Fibroblast of mammary gland (primary cell): ENCODE measurements at places on chromosomes 2 and 18.

- peak; percentile 19 for DNase-seq
Measured at GRCh38 chr2:46116553-46116991, 180.6 kb upstream of the EPAS1 start.

GRCh38 chr2:47422560-47422959 is 19.6 kb downstream of the MSH2 start:
- peak; percentile 70 for DNase-seq

DNA sequence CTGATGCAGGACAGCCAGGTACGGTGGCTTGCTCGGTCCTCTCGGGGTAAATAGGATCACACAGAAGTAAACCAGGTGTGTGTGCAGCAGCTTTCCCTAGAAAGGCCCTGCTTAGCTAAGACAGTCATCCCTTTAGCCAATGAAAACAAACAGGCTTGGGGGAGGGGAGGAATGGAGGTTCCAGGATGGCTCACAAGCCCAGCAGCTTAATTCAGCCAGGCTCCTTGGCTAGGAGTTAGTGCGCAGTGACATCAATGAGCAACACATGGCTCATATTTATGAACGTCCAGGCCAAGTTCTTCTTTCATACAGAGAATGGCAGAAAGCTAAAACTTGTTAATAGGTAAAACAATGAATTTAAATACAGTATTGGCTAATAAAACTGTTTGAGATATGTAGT is 10.2 kb downstream of the IAH1 start:
- peak; percentile 80 for DNase-seq

- DNase-seq, result peak; percentile 76
Measured at GRCh38 chr2:190781604-190782198, 98.9 kb upstream of the GLS start.

DNA sequence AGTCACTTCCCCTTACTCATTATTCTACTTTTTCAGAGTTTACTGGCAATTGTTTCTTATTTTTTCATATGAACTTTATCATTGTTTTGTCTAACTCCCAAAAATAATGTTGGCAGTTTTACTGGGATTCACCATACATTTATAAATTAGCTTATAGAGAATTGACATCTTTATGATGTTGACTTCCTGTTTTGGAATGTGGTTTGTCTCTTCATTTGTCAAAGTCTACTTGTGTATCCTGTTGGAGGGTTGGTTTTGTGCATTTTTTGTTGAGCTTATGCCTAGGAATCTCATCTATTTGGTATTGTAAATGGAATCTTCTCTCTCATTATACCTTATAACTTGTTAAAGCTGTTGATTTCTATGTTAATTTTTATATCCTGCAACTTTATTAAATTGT is 16.4 kb downstream of the EPC2 start:
- no peak for DNase-seq

DNA sequence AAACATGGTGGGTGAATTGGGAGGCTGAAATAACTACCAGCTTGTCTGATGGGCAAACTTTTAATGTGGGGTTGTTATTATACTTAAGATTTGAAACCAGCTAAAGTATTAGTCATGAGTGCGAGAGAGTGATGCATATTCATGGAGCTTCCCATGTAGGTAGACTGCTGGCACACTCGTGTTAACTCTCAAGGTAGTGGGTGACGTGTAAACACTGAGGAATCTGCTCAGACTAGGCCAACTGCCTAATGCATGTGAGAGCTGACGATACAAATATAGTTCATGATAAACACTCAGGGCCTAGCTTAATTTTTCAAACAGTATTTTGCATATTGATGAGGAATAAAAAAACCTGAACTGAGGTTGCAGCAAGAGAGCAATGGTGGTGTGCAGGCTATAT is 1165.7 kb upstream of the PIK3C3 start:
- DNase-seq, result no peak

GRCh38 chr2:145558617-145559350 is 1038.9 kb upstream of the ZEB2 start:
- no peak for DNase-seq

- DNase-seq, result peak; percentile 31
Measured at GRCh38 chr18:55588870-55589595, 1.0 kb upstream of the TCF4 start.

DNA sequence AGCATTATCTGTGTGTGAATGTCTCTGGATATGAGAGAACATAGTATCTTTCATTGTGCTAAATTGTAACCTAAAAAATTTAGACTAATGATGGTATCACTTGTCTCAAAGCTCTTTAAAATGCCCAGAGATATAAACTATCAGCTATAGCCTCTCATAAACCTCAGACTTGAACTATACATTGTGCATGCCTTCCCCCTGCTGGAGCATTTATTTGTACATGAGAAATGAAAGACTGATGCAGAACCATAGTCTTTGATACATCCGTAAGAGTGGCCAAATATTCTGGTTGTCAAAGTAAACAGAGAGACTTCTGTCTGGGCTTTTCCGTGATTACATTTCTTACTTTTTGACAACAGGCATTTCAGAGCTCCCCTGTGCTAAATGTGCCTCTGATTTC is 71.9 kb upstream of the CCDC68 start:
- no peak for DNase-seq

GRCh38 chr18:50360611-50361010 is 14.2 kb upstream of the SKA1 start:
- DNase-seq, result no peak

DNA sequence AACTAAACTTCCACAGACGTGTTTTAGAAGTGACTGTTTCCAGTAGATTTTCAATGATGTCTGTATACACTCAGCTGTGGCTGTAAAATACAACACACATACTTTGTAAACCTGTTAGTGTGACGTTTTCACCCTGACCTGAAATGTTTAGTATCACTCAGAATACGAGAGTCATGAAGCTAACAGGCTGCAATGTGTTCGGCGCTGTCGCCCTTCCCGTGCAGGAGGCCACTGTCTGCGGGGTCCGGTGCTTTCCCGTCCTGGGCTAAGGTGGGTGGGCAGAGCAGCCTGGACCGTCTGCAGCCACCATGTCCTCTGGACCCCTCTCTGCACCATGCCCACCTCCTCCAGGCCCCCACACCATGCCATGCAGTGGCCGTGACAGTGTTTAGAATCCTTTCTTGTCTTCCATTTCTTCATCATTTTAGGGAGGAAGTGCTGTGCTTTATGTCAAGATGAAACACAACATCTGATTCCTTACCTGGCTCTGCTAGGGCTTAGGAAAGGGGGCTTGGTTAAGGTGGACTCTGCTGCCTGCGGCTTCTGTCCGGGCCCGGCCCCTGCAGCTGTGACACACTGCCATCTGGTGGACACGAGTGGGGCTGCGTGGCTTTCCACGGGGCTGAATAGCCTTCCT is 53.8 kb upstream of the RBM44 start:
- DNase-seq, result peak; percentile 52

DNA sequence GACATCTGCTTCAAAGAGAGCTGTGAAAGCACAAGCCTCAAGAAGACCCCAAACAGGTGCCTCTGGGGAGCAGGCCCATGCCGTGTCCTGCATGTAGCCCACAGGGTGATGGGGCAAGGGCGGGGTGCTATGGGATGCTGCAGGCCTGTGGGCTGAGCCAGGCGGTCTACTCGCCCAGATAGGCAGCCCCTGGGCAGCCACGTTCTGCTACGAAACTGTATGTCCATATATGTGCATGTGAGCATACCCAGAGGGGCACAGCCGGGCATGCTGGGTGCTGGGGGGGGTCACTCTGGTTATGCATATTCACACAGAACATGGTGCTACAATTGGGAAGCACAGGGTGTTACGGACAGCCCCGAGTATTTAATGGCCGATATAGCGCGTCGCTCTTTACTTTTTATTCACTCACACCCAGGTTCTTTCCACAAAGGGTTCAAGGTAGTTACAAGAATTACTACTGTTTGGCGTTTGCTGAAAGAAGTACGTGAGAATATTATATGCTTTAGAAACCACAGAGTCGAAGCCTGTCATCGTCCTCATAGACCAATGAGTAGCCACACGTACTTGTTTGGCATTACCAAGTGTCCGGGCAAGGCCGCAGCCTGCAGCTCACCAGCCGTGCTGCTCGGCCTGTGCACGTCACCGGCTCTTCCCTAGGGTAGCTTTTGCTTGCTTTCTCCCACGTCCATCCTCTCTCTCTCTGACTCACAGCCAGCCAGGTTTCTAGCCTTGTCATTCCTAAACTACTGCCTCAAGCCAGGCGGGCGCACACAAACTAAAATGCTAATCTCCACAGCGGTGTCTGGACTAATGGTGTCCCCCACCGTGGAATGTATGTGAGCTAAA is 14.4 kb downstream of the MTERF4 start:
- no peak for DNase-seq

DNA sequence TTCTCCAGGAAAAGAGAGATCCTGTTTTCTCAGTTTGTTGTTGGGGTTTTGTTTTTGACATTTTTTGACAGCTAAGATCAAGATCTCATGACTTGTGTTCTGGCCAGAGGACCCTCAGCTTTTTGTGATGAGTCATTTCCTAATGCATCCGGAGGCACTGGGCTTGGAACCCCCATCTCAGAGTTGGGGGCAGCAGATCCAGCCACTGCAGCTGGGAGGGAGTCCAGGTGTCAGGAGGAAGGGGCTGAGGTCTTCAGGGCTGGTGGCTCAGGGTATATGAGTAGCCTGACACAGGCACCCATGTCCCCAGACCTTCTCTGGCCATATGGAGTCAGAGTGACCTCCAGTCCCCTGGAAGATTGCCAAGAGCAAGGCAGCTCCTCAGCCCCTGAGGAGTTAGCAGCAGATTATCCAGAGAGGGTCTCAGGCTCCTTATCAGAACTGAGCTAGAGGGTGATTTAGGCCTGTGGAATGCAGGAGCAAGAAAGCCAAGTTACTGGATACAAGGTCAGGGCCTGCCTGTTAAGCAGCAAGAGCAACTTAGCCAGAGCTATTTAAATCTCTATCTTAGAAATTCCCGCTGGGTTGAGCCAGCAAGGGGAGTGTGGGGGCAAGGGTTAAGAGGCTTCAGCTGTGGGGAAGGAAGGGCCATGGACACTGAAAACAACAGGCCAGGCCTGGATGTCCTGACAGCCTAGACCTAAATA is 62.4 kb downstream of the TANC1 start:
- DNase-seq, result peak; percentile 76

GRCh38 chr2:44572196-44572900 is 210.6 kb downstream of the CAMKMT start:
- DNase-seq, result peak; percentile 49

DNA sequence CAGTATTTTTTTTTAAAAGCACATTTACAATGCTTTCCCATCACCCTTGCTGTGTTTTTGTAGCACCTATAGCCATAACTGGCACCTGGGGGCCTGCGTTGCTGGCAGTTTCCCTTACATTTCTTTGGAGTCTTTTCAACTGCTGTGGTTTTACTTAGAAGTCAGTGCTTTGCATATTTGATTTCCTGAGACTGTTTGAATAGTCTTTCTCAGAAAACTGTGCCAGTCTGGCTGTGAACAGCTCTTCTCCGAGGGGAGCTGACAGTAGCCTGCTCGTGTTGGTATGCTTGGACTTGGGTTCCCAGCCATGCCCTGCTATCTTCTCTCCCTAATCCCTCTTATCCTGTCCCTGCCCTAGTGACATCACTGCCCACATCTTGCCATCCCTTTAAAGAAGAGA is 81.5 kb downstream of the DPP4 start:
- DNase-seq, result no peak

- no peak for DNase-seq
Measured at GRCh38 chr2:203400805-203401585, 72.8 kb downstream of the ABI2 start.

- DNase-seq, result no peak
Measured at GRCh38 chr2:101861382-101861781, 130.4 kb upstream of the IL1R2 start.

DNA sequence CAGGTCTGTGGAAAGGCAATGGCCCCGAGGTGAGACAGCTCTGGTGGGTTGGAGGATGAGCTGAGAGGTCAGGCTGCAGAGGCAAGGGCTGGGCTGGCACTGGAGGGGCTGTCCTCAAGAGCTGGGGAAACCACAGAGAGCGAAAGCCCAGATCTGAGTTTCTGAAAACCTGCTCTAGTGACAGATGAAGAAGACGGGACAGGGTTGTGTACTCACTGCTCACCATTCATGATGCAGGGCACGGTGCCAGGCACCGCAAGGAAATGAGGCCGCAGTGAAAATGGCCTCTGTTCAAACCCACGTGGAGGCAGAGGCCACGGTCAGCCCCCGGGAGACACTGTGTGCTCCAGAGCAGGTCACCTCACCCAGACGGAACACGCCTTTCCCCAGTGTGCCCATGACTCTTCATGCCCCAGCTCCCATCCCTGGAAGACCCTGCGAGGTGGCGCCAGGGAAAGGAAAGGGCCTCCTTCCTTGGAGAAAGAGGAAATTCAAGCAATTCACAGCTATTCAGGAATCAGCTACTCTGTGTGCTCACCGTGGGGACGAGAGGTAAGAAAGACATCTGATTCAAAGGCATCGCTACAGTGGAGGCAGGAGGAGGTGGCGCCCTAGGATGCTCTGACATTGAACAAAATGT is 24.3 kb upstream of the ID2 start:
- DNase-seq, result no peak

DNA sequence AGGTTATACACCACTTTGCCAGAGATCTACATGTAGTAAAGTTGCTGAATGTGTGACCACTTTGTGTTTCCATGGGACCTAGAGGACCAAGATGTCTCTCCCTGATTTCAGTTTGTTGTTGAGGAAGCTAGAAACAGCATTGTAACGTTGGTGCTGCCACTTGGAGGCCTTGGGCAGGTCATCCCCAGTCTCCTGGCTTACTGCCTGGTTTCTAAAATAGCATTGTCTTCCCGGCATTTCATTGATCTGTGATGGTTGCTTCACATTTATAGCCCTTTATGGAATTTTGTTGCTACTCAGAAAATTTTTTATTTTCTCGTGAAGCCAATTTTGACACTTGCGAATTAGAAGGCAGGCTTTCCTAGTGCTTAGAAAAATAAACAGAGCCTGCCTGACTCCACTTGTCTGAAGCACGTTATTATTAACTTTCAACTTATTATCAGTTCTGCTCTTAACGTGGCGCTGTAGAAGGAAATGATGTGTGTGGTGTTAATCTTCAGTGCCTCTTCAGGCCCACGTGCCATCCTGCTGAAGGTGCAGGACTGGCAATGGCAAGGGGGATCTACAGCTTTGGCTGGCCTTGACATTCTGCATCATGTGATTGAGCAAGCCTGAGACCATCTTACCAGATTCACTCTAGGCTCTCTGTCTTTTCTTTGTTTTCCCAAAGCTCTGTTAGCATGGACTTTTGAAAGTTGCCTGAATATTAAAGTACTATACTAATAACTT is 59.9 kb downstream of the INPP4A start:
- DNase-seq, result peak; percentile 42

GRCh38 chr2:112730216-112730615 is 9.4 kb downstream of the NT5DC4 start:
- no peak for DNase-seq

GRCh38 chr2:114859726-114860510 is 417.5 kb downstream of the DPP10 start:
- no peak for DNase-seq

- DNase-seq, result peak; percentile 49
Measured at GRCh38 chr18:28059861-28060260, 117.1 kb downstream of the CDH2 start.

DNA sequence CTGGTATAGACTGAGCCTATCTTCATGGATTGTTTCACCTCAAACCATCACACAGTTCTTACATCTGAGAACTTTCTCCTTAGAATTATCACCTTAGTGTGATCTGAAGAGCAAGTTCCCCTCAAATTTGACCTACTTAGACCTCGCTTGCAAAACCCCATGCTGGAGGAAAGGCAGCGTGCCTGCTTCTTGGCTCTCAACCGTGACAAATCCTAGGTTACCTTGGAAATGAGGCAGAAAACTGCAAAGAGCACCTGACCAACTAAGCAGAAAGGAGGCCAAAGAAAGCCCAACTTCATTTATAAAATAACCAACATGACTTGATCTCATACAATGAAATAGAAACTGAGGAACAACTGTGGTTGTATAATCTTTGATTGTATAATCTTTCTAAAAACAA is 146.4 kb downstream of the RAB3GAP1 start:
- DNase-seq, result no peak
